ENCODE measurements at places on chromosomes 1 and 21. TPM values are rescaled to one million over a fixed set of nuclear protein-coding genes. Genes with fewer than 3 reads are reported as not detected.

The SH2D1B gene
- total RNA-seq: 0.18 TPM

The OR10T2 gene
- not detected for total RNA-seq

The L1TD1 gene
- total RNA-seq: 0.05 TPM

The TEX38 gene
- not detected for total RNA-seq

The SPRR2D gene
- total RNA-seq: not detected

DNA sequence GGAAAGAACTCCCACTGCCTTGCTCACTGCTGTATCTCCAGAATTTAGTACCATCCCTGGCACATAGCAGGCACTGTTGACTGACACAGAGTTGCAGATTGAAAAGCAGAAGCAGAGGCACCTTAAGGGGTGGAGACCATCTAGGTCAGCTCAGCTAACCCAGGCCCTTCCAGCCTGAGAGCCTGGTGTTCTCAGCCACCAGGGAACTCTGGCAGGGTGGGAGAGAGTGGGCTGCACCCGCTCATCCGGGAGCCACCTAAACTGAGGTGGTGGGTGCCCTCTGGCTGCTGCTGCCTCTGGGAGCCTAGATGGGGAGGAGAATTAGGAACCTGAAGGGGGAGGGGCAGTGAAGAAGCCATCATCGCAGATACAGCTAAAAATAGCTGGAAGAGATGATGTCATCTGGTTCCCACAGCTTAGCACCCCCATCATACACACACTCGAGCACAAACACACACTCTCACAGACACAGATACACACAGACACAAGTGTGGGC, 1.5 kb upstream of the TSPAN1 start:
- no peak for DNase-seq

GRCh38 chr1:47532921-47533792, 95.3 kb downstream of the FOXD2 start:
- DNase-seq: no peak

- no peak for DNase-seq
Observed at GRCh38 chr1:22118291-22118992, 24.5 kb downstream of the WNT4 start.

GRCh38 chr1:217027403-217028080, 304.3 kb upstream of the ESRRG start:
- DNase-seq: no peak

- DNase-seq: no peak
Observed at GRCh38 chr1:179917601-179918429, 35.7 kb downstream of the TOR1AIP1 start.

GRCh38 chr1:89546934-89547562, 22.4 kb downstream of the LRRC8B start:
- DNase-seq: no peak

- no peak for DNase-seq
Observed at GRCh38 chr1:95636897-95637296, 402.9 kb downstream of the RWDD3 start.

DNA sequence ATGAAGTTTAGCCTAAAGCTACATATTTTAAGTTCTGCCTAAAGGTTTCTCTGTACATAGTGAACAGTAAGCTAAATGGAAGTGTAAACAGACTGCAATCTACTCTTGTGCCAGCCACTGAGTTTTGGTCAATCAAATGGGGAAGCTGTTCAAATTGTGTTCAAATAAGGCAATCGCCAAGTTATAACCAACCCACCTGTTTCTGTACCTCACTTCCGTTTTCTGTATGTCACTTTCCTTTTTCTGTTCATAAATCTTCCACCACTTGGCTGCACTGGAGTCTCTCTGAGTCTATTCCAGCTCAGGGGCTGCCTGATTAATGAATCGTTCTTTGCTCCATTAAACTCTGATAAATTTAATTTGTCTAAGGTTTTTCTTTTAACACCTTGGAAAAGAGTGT, 10.8 kb upstream of the THEM4 start:
- no peak for DNase-seq

DNA sequence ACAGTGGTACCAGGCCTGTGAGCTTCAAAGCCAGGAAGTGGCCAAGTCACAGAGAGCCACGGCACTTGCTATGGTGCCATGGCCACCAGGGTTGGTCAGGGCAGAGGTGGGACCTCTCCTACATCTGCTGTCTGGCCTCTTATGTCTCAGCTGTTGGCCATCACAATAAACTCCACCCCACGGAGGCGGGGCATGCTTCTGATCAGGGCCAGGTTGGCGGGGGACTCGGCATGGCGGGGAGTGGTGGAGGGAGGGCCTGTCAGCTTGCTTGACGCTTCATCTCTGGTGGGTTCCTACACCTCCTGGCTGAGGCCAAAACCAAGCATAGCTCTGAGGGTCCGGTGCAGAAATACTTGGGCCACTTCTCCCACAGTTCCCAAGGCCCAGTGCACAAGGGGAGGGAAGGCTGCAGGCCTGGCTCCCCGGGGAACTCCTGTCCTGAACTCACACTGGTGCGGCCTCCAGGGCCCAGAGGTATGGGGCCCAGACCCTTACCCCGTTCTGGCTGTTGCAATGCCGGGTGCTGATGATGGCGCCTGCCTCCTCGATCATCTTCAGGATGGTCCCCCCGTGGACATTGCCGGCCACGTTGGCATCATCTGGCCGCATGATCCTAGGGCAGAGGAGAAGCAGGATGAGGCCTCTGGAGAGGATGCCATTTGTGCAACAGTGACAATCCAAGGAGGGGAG, 44.2 kb downstream of the ACOT7 start:
- DNase-seq: no peak

GRCh38 chr1:150564051-150564991, 15.1 kb downstream of the MCL1 start:
- no peak for DNase-seq

DNA sequence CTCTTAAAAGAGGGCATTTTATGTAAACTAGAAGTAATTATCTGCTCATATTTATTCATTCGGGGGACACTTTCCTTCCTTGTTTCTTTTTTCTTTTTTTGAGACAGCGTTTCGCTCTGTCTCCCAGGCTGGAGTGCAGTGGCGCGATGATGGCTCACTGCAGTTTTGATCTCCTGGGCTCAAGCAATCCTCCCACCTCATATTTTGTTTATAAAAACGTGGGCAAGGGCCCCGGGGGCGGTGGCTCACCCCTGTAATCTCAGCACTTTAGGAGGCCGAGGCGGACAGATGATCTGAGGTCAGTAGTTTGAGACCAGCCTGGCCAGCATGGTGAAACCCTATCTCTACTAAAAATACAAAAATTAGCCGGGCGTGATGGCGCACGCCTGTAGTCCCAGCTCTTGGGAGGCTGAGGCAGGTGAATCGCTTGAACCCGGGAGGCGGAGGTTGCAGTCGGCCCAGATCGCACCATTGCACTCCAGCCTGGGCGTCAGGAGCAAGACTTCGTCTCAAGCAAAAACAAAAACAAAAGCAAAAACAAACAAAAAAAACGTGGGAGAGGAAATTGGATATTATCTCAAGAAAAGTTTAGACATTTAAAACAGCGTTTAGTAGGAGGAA, 926 bp upstream of the DFFA start:
- no peak for DNase-seq

- DNase-seq: no peak
Observed at GRCh38 chr1:56864430-56864829, 9.8 kb downstream of the C8A start.

- no peak for DNase-seq
Observed at GRCh38 chr21:32604464-32604863, 7.7 kb downstream of the CFAP298 start.

GRCh38 chr1:104132382-104132973, 382.8 kb downstream of the AMY1C start:
- no peak for DNase-seq

GRCh38 chr1:49190138-49190537, 413.4 kb upstream of the BEND5 start:
- no peak for DNase-seq
